ENCODE measurements at places on chromosomes 1 and 21.

DNA sequence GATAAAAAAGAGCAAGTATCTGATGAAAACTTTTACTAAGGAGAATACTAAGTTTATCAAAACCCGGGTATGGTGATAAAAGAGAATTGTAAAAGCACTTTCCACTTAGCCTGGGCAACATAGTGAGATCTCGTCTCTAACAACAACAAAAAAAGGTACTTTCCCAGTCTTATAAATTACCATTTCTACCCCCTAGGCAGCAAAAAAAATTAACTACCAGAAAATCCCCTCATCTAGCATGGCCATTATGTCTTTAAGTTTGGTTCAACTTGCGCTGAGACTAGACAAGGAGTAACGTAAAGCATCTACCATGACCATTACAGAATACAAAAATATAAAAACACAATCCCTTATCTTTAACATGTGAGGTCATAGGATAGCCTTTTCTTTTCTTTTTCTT is 78.6 kb upstream of the SLFNL1 start:
- DNase-seq, result no peak

DNA sequence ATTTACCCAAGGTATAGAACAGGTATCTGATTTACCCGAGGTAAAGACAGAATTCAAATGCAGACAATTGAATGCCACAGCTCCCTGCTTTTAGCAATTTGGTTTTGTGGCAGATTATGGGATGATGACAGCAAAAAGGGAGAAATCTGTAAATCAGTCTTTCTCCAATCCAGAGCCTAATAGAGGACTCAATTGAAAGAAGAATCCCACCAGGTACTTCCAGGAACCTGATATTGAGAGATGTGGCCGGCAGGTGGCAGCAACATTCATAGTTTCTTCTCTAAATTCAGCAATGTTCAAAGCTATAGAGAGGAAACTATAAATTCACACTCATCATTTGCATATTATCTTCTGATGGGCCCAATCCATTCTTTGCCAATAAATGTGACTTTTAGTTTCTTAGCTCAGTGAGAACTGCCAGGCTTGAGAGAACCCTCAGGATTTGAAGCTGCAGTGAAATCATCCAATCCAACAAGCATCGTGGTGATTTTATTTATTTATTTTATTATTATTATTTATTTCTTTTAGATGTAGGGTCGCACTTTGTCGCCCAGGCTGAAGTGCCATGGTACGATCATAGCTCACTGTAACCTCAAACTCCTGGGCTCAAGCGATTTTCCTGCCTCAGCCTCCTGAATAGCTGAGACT is 9.8 kb upstream of the PHACTR4 start:
- DNase-seq, result peak; percentile 2

DNA sequence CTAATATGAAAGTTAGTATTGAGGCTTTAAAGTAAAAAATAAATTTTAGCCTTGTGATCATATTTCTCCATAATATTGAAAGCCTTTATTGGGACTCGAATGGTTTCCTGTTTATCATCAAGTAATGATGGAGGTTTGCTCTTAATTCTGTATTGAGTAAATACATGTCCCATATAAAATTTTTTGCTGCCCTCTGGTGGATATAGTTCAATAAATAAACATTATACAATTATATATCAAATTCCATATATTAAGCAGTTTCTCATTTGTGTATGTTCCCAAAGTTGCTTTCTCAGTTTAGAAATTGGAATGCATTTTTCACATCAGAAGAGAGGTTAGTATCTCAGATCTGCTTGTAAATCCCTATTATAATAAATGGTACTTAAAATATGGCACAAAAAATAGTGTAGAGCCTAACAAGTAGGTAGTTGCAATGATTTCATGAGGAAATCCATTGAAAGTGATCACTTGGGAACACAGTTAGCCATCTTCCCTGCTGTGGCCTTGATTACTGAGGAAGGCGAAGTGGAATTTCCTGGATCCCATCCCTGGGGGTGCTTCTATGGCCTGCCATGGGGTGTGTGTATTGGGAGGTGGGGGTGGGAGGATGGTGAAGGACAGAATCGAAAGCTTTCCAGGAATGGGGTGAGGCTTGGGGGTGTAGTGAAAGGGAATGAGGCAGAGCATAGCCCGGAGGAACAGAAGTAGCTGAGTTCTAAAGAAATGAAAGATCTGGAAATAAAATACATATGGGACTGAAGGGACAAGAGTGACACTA is 84.1 kb upstream of the C21orf91 start:
- peak; percentile 2 for DNase-seq

DNA sequence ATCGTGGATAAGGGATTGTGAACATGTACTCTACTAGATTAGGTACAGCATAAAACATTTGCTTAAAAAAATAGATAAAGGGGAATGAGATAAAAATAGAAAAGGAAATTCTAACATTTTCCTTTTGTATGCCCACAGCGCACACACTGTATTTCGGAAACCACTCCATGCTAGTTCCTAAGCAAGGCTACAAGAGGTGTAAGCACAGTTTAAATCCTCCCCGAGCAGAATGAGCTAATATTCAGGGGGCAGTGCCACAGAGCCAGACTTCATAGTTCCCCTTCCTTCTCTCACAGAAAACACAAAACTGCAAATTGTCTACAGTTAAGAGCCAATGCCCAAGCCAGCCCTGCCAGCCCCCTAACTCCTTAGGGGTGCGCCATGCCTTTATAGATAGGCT is 159.4 kb downstream of the ZNF281 start:
- no peak for DNase-seq

- no peak for DNase-seq
Observed at GRCh38 chr1:244012202-244012601, 38.9 kb upstream of the ZBTB18 start.

- DNase-seq, result no peak
Observed at GRCh38 chr1:208036106-208036808, 125.3 kb upstream of the CD34 start.

Measured in NCI-H774 (cell line).